ENCODE measurements at places on chromosomes 6 and 20.

DNA sequence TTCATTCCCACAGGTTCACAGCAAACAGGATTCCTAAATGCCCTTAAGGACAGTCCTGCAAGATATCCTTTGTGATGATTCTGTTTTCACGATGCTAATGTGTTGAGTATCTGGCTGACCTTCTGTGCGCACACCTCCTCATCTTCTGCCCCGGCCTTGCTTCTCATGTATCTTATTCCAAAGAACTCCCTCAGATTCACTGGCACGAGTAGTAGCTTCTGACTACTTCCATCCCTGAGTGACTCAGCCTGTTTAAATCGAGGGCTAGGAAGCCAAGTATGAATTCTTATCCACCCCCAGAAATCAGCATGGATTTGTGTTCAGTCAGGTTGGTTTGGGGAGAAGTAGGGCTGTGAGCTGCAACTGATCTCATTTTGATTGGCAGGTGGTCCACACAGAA, 190.2 kb upstream of the SNX9 start:
- no peak for DNase-seq

DNA sequence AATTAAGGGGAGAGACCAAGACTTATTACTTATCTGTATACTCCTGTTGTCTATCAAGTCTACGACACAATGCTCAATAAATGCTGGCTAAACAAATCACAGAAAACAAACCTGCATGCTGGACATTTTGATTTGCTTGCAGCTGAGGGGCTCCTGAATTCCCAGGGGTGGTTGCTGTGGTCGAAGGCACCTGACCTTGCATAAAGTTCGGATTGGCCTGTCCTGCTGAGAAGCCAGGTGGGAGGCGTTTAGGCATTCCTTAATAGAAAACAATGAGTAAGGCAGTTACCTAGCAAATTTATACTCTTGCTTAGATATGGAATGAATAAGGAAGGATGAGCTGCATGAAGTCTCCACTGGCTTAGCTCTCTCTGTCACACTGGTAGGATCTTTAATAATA, 50.5 kb downstream of the TP53INP2 start:
- DNase-seq: no peak

- DNase-seq: no peak
These were observed 348.6 kb upstream of the CDH4 start for GRCh38 chr20:60903325-60903971.

- DNase-seq: no peak
These were observed 12.1 kb downstream of the CEP85L start for GRCh38 chr6:118639054-118639964.

GRCh38 chr6:139145661-139146060, 10.8 kb downstream of the HECA start:
- DNase-seq: no peak
